Stomach (tissue), 19 donors: ENCODE measurements at places on chromosomes 4 and X.

GRCh38 chr4:146049802-146050201, 111.2 kb upstream of the ZNF827 start:
- no peak for DNase-seq

DNA sequence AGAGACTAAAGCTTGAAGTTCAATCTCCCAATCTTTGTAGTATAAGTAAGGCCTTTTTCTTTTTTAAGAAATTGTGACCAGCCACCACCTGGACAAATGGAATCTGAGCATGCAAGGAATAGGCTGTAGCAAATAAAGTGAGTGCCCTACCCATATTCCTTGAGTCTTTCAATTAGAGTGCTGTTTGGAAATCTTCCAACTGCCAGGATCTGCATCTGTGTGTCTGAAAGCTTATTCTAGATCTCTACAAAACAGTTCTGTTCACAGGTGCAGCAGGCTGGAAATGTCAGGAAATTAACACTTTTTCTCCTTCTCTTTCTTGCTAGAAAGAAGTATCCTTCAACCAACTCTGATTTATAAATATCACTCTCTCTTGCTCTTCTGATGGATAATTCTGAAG, 76.7 kb upstream of the NDST3 start:
- peak; percentile 5 for DNase-seq

DNA sequence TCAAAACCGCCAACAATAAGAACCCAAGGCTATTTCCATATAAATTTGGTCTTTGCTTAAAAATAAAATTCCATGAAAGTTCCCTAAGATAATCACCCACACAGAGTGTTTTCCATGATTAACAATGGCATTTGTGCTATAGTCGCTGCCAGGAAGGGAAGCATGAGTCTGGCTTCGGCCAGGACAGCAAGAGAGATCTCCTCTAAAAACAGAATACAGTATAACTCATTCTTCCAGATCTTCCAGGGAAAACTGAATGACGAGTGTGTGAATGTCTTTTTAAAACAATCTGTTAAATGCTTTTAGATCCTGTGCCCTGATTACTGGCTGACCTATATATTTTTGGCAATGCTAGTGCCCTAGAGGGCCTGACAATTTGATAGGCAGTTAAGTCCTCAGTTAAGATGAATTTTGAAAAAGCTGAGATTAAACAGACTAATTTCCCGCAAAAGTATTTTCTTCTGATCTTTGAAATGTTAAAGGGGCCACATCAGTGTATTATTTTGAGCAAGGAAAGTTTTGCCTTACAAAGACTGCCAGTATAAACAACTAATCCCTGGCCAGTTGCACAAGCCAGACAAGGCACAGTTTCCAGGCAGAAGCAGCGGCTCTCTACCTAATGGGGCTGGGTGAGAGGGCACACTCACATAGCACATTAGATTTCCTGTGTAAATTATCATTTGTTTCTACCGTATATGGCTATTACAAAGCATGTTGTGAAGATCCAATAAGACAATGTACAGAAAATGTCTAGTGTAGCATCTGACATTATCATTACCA, 127.3 kb downstream of the DCHS2 start:
- DNase-seq: peak; percentile 20

- DNase-seq: no peak
These were observed 57.5 kb upstream of the SCOC start for GRCh38 chr4:140315970-140316369.
